Head of caudate nucleus (tissue), 42 donors: ENCODE measurements at places on chromosomes 12 and 14.

GRCh38 chr14:65915125-65915524 lies 502.6 kb downstream of the FUT8 start:
- DNase-seq, result no peak

DNA sequence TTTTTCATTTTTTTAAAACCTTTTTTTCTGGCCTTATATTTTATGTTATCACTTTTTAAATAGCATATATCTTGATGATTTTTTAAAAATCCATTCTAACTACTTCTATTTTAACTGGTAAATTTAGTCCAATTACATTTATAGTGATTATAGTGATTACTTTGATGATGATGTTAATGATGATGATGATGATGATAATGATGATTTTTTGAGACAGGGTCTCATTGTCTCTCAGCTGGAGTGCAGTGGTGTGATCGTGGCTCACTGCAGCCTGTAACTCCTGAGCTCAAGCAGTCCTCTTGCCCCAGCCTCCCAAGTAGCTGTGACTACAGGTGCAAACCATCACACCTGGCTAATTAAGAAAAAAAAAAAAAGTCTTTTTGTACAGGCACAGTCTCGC lies 27.1 kb downstream of the BRMS1L start:
- no peak for DNase-seq

DNA sequence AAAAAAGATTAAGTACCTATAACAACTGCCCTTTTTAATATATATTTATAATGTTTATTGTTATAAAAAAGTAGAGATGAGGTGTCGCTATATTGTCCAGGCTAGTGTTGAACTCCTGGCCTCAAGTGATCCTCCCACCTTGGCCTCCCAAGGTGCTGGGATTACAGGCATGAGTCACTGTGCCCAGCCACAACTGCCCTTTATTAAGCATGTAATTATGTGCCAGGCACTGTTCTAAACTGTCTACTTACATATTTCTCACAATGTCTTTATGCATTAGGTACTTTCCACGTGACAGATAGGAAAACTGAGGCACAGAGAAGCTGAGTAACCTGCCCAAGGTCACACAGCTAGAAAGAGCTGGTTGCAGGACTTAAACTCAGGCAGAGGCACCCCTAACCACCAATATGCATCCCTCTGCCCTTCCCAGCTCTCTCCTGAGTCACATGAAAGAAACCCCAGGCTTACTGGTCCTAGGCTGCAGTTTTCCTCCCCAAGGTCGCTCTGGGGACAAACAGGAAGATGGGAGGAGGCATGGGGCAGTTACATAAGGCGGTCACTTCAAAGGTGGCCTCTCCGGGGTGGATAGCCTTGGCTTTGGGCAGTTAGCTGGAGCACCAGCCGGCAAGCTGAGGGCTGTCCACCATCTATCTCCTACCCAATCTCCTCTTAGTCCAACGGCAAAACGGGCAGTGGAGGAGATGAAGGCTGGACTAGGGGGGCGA lies 54.6 kb upstream of the TBX3 start:
- DNase-seq, result no peak

GRCh38 chr12:78683031-78683430 lies 181.5 kb upstream of the SYT1 start:
- DNase-seq, result no peak

GRCh38 chr12:55711786-55712553 lies 3.9 kb upstream of the BLOC1S1 start:
- peak; percentile 58 for DNase-seq
